ENCODE measurements at places on chromosomes 3 and 15.

- no peak for DNase-seq
These were observed 35.5 kb downstream of the DZIP1L start for GRCh38 chr3:138079901-138080300.

GRCh38 chr3:127473244-127474024 lies 117.1 kb downstream of the TPRA1 start:
- DNase-seq: no peak

DNA sequence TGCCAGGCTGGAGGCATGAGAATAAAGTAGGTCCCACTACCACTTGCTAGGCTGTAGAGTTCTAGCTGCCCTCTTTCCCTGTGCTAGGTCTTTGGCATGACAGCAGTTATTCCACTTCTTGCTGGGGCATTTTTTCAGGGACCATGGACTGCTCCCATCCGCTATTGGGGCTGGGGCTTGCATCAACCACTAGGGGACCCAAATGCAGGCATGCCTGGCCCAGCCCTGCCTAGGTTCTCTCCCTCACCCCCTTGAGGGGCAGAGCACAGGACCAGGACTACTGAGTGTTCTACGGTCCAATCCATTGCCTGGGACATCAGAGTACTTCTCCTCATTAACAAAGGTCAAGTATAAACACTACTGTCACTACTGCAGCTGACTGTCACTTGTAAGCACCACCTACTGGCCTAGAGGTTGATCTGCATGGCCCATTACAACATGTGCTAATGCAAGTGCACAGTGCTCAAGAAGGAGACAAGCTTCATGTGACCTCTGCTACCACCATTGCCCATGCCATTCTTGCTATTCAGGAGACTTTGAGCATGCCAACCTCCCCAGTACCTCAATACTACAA lies 270.5 kb downstream of the MBNL1 start:
- no peak for DNase-seq

GRCh38 chr3:43341788-43342187 lies 55.4 kb downstream of the SNRK start:
- no peak for DNase-seq

- DNase-seq: no peak
These were observed 357.4 kb upstream of the CDIN1 start for GRCh38 chr15:36221992-36222391.

GRCh38 chr3:128714887-128715491 lies 11.0 kb upstream of the RAB7A start:
- no peak for DNase-seq

DNA sequence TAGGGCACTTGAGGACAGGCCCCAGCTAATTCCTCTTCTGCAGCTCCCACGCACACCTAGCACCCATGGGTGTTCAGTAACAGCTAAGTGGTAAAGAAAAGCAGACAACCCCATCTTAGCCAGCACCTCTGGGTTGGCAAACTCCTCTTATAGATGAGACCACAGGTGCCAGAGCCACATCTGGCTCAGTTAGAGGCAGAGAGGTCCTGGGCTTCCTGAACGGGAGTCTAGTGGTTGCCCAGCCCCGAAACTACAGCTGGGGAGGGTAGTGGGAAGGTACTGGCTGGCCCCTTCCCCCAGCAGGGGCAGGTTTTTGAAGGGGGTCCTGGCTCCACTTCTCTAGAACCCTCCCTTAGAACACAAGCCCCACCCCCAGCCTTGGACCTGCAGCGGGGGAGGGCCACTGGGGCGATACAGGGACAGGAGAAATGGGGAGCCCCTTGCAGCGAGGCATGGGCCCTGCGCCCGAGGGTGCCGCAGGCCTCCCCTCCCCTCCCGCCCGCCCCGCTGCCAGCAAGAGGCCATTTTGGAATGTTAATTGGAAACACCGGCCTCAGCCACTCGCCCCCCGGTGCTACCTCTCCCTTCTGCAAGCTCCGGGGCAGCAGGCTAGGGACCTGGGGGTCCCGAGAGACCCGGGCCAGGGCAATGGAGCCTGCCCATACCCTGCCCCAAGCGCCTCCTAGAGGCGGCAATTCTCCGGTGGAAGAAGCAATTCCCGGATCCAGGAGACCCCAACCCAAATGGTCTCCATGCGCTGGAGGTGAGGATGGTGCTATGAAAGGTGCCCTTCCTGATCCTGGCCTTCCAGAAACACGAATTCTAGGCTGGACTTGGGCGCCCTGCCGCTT lies 1.5 kb downstream of the DUSP7 start:
- no peak for DNase-seq

DNA sequence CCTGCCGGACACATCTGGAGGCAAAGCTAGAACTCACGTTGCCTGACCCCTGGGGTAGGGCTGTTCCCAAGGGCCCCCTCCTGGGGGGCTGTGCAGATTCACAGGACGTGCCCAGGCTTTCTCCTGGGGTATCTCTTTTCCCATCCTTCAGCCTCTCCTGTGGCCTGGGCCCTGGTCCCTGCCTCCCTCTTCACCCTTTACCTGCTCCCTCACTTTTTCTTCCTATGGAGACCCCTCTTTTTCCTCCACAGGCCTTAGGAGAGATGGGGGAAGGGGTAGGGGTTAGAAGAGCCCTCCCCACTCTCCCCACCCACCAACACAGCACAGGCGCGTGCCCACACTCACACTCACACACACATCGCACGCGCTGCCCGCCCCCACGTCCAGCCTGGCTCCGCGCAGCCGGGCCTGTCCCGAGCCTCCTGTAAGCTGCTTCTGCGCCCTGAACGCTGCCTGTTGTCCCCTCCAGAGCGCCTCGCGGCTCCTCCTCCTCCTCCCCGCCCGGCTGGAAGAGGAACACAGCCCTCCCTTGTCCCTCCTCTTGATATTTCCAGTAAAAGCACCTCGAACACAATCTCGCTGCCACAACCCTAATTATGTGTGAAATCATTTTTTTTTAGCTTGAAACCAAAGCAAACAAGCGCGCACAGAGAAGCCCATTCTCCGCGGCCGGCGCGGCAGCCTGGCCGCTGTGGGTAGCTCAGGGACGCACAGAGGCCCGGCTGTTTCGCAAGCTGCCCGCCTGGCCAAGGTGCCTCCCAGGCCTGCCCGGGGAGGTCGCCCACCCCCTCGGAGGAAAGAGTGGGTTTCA lies 33.9 kb upstream of the ACAN start:
- DNase-seq: no peak

- DNase-seq: peak; percentile 51
These were observed 20.9 kb downstream of the SPPL2A start for GRCh38 chr15:50744601-50745000.

- no peak for DNase-seq
These were observed 11.3 kb downstream of the SHISA5 start for GRCh38 chr3:48492461-48493202.

DNA sequence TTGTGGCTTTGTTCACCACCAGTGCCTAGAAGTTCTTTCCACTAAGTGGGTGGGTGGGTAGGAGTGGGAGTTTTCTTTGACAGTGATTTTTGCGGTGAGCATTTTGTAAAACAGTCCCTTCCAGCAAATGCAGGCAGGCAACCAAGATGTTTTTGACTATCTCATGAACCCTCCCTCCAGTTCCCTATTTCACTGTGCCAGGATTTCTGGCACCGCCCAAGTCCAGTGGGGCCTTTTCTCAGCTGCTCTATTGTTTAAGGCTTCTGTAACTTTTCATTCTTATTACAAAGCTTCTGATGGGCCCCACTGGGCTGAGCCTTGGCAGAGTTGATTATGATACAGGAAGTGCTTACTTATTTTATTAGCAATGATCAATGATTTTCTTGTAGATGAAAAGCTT lies 236.0 kb downstream of the EDEM1 start:
- no peak for DNase-seq

GRCh38 chr3:52633786-52634185 lies 51.9 kb downstream of the PBRM1 start:
- no peak for DNase-seq

GRCh38 chr15:79176151-79176550 lies 85.6 kb upstream of the RASGRF1 start:
- no peak for DNase-seq

GRCh38 chr3:46708401-46709156 lies 7.4 kb downstream of the TMIE start:
- DNase-seq: no peak

DNA sequence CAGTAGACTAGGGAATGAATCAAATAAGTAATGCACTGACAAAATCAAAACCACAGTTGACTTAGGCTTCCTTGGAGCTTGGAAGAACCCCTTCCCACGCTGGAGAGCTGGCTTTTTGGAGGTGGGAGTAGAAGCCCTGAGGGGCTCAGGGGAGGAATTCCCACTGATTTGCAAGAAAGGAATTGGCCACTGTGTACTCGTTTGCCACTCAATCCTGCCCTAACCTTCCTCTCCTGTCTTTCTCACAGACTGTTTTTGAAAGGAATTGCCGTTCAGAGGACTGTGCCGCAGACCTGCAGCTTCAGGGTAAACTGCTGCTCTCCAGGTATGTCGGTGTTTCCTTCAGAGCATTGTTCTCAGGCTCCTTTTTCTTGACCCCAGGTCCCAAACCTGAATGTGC lies 208.2 kb upstream of the CTDSPL start:
- DNase-seq: no peak

GRCh38 chr3:106809623-106810299 lies 567.5 kb upstream of the CCDC54 start:
- no peak for DNase-seq

DNA sequence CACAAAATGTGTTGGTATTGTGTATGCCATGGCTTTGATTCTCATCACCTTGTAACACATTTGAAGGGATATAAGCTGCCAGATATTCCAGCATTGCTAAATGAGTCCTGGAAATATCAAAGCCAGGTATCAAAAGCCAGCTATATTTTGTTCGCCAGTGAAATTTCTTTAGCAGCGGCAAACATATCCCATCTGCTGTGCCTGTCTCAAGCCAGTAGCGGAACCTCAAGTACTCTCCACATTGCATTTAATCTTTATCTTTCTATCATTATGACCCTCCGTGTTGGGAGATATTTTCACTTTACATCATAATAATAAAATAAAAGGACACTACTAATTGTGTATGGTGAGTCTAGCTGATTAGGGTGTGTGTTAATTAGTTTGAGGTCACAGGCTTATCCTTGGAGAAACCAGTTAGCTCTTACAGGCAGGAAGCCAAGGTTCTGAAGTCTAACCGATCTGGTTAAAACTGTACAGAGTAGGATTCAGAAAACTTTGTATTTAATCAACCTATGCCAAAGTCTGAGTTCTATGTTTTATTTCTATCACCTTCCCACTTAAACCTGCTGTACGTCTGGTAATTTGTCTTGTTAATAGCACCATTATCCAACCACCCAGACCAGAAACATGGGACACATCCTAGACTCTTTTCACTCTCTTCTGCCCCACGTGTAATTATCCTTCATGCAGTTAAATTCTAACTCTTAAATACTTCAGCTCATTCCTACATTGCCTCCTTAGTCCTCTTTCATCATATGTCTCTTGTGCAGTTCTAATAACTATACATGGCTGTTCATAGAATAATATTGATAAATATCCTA lies 14.5 kb downstream of the TIPARP start:
- no peak for DNase-seq

DNA sequence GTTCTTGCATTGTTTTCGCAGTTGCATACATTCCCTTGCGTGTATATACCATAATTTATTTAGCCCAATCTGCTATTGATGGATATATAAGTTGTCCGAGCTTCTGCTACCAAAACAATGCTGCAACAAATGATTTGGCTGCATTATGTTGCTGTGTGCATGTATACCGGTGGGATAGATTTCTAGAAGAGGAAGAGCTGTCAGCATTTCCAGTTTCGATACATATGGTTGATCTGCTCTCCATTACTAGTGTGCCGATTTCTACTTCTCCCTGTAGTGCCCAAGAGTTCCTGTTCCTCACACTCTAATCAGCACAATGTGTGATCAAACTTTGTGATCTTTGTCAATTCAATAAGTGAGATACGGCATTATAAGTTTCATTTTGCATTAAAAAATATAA lies 92.8 kb upstream of the NMNAT3 start:
- no peak for DNase-seq

DNA sequence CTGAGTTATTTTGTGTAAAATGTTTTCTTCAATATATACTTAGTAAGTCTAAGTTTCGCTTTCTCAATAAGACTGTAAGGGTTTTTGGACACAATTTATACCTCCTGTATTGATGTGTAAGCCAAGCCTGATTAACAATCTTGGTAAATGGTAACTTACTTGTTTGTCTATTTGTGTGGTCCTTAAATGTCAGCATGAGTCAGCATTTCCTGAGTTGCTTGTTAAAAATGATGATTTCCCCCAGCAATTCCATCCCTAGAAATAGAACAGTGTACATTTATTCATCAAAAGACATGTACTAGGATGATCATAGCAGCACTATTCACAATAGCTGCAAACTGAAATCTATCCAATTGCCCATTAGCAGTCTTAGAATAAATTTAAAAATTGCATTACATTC lies 53.4 kb upstream of the LRIG1 start:
- peak; percentile 60 for DNase-seq

DNA sequence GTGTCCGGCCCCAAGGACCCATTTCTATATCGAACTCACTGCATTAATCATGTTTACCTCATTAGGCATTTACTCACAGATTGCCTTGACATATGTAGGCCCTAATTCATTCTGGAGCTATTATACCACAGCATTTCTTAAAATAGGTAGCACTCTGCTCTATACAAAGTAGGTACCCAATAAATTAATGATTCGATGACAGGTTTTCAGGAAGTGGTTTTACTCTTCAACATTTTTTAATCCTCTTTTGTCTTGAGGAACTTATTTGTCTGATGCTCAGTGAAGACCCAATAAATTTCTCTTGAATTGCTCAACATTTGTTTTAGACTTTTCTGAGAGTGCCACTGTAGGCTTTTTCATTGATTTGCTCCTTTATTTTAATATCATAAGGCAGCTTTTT lies 12.1 kb downstream of the TGFBR2 start:
- DNase-seq: no peak

DNA sequence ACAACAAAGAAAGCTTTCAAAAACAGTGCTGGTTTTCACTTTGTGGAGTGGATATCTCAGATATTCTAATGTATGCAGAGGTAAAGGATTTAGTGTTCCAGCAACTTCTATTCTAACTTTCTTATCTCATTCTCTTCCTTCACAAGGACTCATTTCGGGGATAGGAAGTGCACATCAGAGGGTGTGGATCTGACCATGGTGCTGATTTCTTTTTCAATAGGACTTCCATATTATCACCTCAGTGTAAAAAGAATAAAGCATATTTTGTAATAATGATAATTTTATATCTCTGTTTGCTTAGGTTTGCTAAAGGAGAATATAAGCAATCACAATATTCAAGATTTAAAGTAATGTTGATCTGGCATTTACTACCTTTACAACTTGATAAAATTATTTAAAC lies 12.5 kb upstream of the CADM2 start:
- no peak for DNase-seq

- no peak for DNase-seq
These were observed at the start of gene WNT5A for GRCh38 chr3:55486857-55487380. WNT5A (minus strand) TSS chr3:55487306; CDS start chr3:55486985, 321 bp downstream.
